MCF 10A (cell line): ENCODE measurements at places on chromosomes 16 and 17. TPM values are rescaled to one million over a fixed set of nuclear protein-coding genes. Genes with fewer than 3 reads are reported as not detected.

The KRT36 gene
- total RNA-seq, result not detected in 2 replicates

The AANAT gene
- total RNA-seq, result not detected in 2 replicates

The CRHR1 gene
- total RNA-seq, result not detected in 2 replicates

The RAP1GAP2 gene
- 33.8 and 40.2 TPM in 2 replicates for total RNA-seq

The STH gene
- total RNA-seq, result not detected in 2 replicates

The SLC2A4 gene
- total RNA-seq, result not detected in 2 replicates

The CCDC144A gene
- 7.2 and 10.0 TPM in 2 replicates for total RNA-seq

The COIL gene
- 15.4 and 17.2 TPM in 2 replicates for total RNA-seq

The TMEM235 gene
- total RNA-seq, result not detected in 2 replicates

The SOX8 gene
- not detected in 2 replicates for total RNA-seq

The MYCBPAP gene
- 0.19 TPM in 1 of 2 replicates, not detected in the other for total RNA-seq

The METTL2A gene
- total RNA-seq, result 25.4 and 28.0 TPM in 2 replicates

The PPM1E gene
- 0.54 and 0.65 TPM in 2 replicates for total RNA-seq

The CIITA gene
- 0.12 TPM in 1 of 2 replicates, not detected in the other for total RNA-seq

The KRTAP3-3 gene
- not detected in 2 replicates for total RNA-seq

The ZSCAN10 gene
- total RNA-seq, result 0.49 and 1.4 TPM in 2 replicates

The MCRIP1 gene
- 35.6 and 39.2 TPM in 2 replicates for total RNA-seq

The SEZ6L2 gene
- 1.9 and 3.2 TPM in 2 replicates for total RNA-seq

The SCARF1 gene
- total RNA-seq, result 0.40 and 0.47 TPM in 2 replicates

The GCGR gene
- not detected in 2 replicates for total RNA-seq

The RCVRN gene
- not detected in 2 replicates for total RNA-seq

The KRTAP3-2 gene
- total RNA-seq, result not detected in 2 replicates

The ST6GALNAC1 gene
- total RNA-seq, result not detected in 2 replicates

The KRT32 gene
- not detected in 2 replicates for total RNA-seq

The MYH13 gene
- total RNA-seq, result not detected in 2 replicates

The TBC1D3H gene
- total RNA-seq, result not detected in 2 replicates

The AXIN2 gene
- total RNA-seq, result 0.16 and 0.52 TPM in 2 replicates

The FZD2 gene
- total RNA-seq, result 6.8 and 10.1 TPM in 2 replicates

The SLC13A2 gene
- not detected in 2 replicates for total RNA-seq

The PRAC2 gene
- total RNA-seq, result not detected in 2 replicates

The DUSP3 gene
- 39.7 and 55.0 TPM in 2 replicates for total RNA-seq

The KCNJ18 gene
- not detected in 2 replicates for total RNA-seq

The SGCA gene
- not detected in 2 replicates for total RNA-seq

The MPP2 gene
- total RNA-seq, result not detected in 2 replicates
